Activated CD4-positive, alpha-beta T cell treated with anti-CD3 and anti-CD28 coated beads, Interleukin-2, amount 50 U/mL, for 16 hours (primary cell): ENCODE measurements at places on chromosomes 2 and 18.

- peak; percentile 32 for DNase-seq
These were observed 16.0 kb downstream of the PDCD1 start for GRCh38 chr2:241842620-241843211.

GRCh38 chr2:169023161-169023560 lies 8.0 kb downstream of the ABCB11 start:
- no peak for DNase-seq

GRCh38 chr18:7733642-7734041 lies 166.5 kb downstream of the PTPRM start:
- DNase-seq: no peak

DNA sequence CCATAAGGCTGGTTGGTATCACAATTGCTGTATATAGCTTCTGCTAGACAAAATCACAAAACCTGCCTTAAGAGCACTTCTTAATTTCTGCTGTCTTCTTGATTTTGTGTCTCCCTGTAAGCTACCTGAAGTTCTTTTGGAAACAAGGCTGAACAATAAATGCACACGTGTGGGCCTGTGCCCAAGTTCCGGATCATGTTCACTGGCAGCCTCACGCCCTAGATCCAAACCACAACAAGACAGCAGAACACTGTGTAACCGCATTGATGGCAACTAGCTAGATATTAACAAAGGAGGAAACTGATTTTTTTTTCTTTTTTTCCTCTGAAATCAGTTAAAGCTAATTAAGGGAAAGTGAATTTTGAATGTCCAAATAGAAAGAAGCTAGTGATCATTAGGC lies 81.5 kb upstream of the LYPD6B start:
- no peak for DNase-seq

- no peak for DNase-seq
These were observed 52.6 kb downstream of the AGPS start for GRCh38 chr2:177445200-177445599.

GRCh38 chr2:124824441-124824840 lies 799.4 kb downstream of the CNTNAP5 start:
- DNase-seq: no peak

GRCh38 chr18:31617031-31617717 lies 25.5 kb downstream of the TTR start:
- no peak for DNase-seq

DNA sequence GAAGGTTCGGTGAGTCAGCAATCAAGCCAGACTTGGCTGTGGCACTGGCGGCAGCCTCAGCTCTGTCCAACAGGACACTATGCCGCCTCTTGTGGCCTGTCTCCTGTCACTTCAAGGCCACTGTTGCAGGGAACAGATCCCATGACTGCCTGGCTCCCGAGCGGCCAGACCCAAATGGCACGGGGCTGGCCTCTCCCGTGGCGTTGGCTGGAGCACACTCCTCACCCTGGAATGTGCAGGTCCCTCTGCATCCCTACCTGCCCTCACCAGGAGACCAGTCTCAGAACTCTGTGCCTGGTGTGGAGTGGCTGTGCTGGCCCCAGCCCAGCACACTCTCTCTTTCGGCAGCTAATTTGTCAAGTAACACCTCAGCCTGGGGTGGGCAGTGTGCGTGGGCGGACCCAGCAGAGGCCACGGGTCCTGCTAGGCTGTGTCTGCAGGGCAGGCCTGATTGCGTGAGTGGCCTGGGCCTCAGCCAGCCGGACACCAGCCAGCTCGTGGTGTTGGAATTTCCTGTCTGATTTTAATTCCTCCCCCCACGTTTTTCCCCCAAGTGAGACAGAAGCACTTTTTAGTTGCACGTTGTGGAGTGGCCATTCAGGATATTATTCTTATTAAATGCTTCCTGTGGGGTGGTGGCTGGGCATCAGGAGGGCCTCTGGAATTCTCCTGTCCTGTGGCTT lies 179.3 kb downstream of the GLI2 start:
- no peak for DNase-seq

GRCh38 chr18:73647391-73647790 lies 500.2 kb downstream of the FBXO15 start:
- DNase-seq: no peak

DNA sequence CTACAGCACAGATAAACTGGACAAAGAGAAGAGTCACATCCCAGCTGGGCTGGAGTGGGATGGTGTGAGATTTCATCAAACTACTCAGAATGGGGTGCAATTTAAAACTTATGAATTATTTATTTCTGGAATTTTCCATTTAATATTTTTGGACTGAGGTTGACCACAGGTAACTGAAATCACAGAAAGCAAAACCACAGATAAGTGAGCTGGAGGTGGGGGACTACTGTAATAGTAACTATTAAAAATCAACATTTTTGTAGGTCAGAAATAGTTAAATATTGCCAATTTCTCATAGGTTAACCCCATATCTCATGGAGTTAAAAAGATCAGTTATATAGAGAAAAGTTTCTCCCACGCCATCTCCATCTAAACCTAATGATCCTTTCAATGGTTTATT lies 88.1 kb downstream of the SPOPL start:
- no peak for DNase-seq

DNA sequence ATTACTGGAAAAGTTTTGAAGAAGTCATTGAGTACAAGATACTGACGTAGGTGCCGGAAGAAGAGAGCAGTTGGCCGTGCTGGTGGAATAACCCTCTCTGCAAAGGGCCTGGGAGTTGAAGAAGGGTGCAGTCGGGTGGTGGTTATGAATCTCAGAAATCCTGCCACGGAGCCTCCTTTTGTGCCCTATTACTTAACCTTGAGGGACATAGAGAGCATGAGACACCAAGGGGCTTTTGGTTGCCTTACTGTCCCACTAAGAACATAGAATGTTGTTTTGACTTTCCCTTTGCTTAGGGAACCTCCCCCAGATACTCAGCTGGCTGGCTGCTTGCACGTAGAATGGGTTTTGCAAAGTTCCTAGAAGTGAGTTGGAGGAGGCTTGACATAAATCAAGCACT lies 1.3 kb upstream of the CD28 start:
- peak; percentile 74 for DNase-seq

GRCh38 chr2:113407446-113408099 lies 29.9 kb upstream of the ZNG1B start:
- DNase-seq: no peak

GRCh38 chr2:195656161-195656858 lies 716 bp upstream of the SLC39A10 start:
- no peak for DNase-seq

DNA sequence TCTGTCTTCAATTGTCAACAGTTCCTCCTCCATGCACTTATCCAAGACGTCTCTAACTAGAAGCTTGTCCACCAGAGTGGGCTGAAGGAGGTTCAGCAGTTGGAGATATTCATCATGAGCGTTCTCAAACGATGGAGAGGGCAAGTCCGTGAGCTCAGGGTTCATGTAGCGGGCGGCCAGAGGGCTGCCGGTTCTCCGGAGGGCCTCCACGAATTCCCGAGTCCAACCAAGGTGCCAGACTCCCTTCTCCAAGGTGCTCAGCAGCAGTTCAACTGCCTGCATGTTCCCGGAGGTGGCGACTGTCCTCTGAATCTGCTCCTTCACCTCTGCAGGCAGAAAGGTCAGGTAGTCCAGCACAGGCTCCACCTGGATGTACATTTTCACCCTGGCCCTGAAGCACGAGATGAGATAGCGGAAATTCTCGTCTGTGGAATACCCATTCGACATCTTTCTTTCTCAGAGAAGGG lies 590 bp downstream of the IFIH1 start:
- DNase-seq: peak; percentile 29

GRCh38 chr2:238875471-238876231 lies 27.8 kb downstream of the TWIST2 start:
- no peak for DNase-seq
